Aorta (tissue), 5 donors: ENCODE measurements at places on chromosomes 16 and 17. TPM values are rescaled to one million over a fixed set of nuclear protein-coding genes. Genes with fewer than 3 reads are reported as not detected.

NEUROD2 gene
- not detected for total RNA-seq

DNA sequence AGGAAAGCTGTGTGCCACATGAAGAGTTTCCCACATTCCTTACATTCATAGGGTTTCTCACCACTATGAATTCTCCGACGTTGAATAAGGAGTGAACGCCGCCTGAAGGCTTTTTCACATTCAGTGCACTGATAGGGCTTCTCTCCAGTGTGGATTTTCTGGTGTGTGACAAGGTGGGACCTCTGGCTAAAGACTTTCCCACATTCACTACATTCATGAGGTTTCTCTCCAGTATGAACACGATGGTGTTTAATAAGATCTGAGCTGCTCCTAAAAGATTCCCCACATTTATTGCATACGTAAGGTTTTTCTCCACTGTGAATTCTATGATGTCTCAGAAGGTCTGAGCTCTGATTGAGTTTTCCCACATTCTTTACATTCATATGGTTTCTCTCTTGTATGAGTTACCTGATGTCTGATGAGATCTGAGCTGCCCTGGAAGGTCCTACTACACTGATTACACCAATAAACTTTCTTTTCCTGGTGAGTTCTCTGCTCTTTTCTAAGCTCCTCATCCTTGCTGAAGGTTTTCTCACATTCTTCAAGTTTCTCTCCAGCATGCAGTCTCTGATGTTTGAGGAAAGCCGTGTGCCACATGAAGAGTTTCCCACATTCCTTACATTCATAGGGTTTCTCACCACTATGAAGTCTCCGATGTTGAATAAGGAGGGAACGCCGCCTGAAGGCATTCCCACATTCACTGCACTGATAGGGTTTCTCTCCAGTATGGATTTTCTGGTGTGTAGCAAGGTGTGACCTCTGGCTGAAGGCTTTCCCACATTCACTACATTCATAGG, 10.0 kb downstream of the ZNF594 start:
- no peaks in the 10 kb centered on the region for H3K27me3 ChIP-seq
- no peak for DNase-seq
- no peaks in the 10 kb centered on the region for H3K4me1 ChIP-seq
- H3K4me3 ChIP-seq: no peak overlapping the region
- no peaks in the 10 kb centered on the region for H3K36me3 ChIP-seq
- H3K27ac ChIP-seq: no peak overlapping the region

- no peak overlapping the region for H3K27ac ChIP-seq
- no peaks in the 10 kb centered on the region for H3K36me3 ChIP-seq
- no peaks in the 10 kb centered on the region for H3K4me1 ChIP-seq
- no peaks in the 10 kb centered on the region for H3K27me3 ChIP-seq
- no peak for DNase-seq
- no peak overlapping the region for H3K4me3 ChIP-seq
These were observed 93.2 kb upstream of the TOB1 start for GRCh38 chr17:50959341-50959740.

ABCC6 gene
- 4.4 TPM for total RNA-seq

DNA sequence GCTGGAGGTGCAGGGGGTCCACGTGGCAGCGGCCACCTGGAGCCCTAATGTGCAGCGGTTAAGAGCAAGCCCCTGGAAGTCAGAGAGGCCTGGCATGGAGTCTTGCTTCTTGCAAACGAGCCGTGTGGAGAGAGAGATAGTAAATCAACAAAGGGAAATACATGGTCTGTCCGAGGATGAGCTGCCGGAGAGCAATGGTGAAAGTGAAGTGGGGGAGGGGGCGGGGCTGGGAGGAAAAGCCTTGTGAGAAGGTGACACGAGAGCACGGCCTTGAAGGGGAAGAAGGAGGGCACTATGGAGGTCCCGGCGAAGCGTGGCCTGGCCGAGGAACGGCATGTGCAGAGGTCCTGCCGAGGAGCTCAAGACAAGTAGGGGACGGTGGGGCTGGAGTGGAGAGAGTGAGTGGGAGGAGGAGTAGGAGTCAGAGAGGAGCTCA, 6.0 kb upstream of the SERPINF1 start:
- H3K36me3 ChIP-seq: no peaks in the 10 kb centered on the region
- H3K27ac ChIP-seq: no peak overlapping the region
- no peaks in the 10 kb centered on the region for H3K27me3 ChIP-seq
- no peaks in the 10 kb centered on the region for H3K4me1 ChIP-seq
- H3K4me3 ChIP-seq: no peak overlapping the region

CDRT15L2 gene
- not detected for total RNA-seq

NRN1L gene
- not detected for total RNA-seq

GRCh38 chr17:18968345-18968744, 16.4 kb downstream of the SLC5A10 start:
- no peak for DNase-seq
- H3K36me3 ChIP-seq: peaks cover 3% of the 10 kb centered on the region
- H3K4me1 ChIP-seq: no peaks in the 10 kb centered on the region
- H3K27me3 ChIP-seq: no peaks in the 10 kb centered on the region
- H3K27ac ChIP-seq: no peak overlapping the region

- H3K27me3 ChIP-seq: no peaks in the 10 kb centered on the region
- H3K4me1 ChIP-seq: no peaks in the 10 kb centered on the region
- peak; percentile 88 for DNase-seq
- peak overlapping the region; percentile 46 for H3K27ac ChIP-seq
- H3K36me3 ChIP-seq: peaks cover under 1% of the 10 kb centered on the region
These were observed 429 bp downstream of the KIF1C start for GRCh38 chr17:4998027-4998731.

GRCh38 chr17:968812-969730, 10.5 kb downstream of the NXN start:
- DNase-seq: no peak
- no peak overlapping the region for H3K27ac ChIP-seq
- H3K4me3 ChIP-seq: no peak overlapping the region
- H3K36me3 ChIP-seq: no peaks in the 10 kb centered on the region
- no peaks in the 10 kb centered on the region for H3K27me3 ChIP-seq
- no peaks in the 10 kb centered on the region for H3K4me1 ChIP-seq

DNA sequence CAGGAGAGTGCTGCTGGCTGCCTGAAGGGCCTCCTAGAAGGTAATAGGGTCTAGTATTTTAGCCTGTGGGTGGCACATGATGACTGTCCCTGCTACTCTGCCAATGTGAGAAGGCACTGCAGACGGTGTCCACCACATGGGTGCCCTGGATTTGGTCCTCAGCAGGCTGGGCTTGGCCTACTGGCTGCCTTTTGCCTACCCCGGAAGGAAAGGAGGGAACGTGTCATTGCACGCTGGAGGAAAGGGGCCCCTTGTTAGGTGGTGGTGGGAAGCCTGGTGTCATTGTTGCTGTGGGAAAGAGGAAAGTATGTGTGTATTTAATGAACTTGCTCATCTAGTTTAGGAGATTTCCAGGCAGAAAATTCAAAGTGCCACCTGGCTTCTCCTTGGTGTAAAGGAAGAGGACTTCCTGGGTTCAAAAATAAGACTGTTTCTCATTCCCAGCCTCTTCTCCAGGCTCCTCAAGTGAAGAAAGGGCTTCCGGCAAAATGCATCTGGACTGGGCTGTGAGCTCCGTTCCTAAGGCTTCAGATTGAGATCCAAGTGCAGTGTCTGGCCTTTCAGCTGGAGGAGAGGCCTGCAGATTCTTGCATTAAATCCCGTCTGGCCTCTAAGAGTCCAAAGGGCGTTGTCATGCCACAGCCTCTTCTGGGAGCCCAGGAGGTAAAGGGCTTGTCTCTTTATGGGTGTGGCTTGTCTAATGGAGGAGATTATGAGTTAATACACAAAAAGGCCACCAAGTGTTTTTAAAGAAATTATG, 55.1 kb downstream of the RPTOR start:
- H3K27me3 ChIP-seq: no peaks in the 10 kb centered on the region
- H3K27ac ChIP-seq: no peak overlapping the region
- DNase-seq: no peak
- H3K4me3 ChIP-seq: no peak overlapping the region

DNA sequence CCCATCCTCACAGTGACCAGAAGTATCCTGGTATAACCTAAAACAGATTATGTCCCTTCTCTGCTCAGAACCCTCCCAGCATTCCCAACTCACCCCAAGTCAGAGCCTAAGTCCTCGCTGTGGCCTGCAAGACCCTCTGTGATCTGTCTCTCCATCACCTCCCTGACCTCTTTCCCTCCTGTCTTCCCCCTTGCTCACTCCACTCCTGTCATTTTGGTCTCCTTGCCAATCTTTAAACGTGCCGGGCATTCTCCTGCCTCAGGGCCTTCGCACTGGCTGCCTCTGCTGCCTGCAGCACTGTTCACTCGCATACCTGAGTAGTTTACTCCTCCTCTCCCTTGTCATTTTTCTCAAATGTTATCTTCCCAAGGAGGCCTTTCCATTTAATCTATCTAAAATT, 97.7 kb downstream of the GSG1L start:
- no peaks in the 10 kb centered on the region for H3K27me3 ChIP-seq
- no peak overlapping the region for H3K27ac ChIP-seq

GRCh38 chr17:55301521-55302406, 37.0 kb downstream of the HLF start:
- H3K27ac ChIP-seq: no peak overlapping the region
- DNase-seq: no peak
- H3K4me3 ChIP-seq: no peak overlapping the region

DNA sequence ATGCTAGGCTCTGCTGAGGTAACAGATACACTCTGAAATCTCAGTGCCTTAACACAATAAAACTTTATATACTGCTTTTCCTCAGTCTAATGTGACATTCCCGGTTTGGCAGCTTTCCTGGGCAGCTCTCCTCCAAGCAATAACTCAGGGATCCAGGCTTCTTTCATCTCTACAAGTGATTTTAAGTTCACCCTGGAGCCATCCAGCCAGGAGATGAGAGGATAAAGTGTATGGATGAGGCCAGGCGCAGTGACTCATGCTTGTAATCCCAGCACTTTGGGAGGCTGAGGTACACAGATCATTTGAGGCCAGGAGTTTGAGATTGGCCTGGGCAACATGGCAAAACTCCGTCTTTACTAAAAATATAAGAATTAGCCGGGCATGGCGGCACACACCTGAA, 147.2 kb downstream of the UTP18 start:
- no peak overlapping the region for H3K4me3 ChIP-seq
- H3K27me3 ChIP-seq: no peaks in the 10 kb centered on the region
- no peak overlapping the region for H3K27ac ChIP-seq
- no peak for DNase-seq

- H3K27ac ChIP-seq: no peak overlapping the region
- no peak overlapping the region for H3K4me3 ChIP-seq
- no peaks in the 10 kb centered on the region for H3K4me1 ChIP-seq
- no peak for DNase-seq
- H3K27me3 ChIP-seq: no peaks in the 10 kb centered on the region
These were observed 26.3 kb downstream of the GINS3 start for GRCh38 chr16:58418601-58419000.

- H3K36me3 ChIP-seq: no peaks in the 10 kb centered on the region
- H3K27me3 ChIP-seq: no peaks in the 10 kb centered on the region
- no peak for DNase-seq
- peak overlapping the region; percentile 87 for H3K4me3 ChIP-seq
These were observed 959 bp downstream of the SSH2 start for GRCh38 chr17:29929006-29929532.

GRCh38 chr16:86410081-86410480, 100.2 kb upstream of the FOXF1 start:
- no peaks in the 10 kb centered on the region for H3K36me3 ChIP-seq
- H3K4me1 ChIP-seq: no peaks in the 10 kb centered on the region
- H3K27me3 ChIP-seq: no peaks in the 10 kb centered on the region
- no peak overlapping the region for H3K27ac ChIP-seq
- no peak overlapping the region for H3K4me3 ChIP-seq

DNA sequence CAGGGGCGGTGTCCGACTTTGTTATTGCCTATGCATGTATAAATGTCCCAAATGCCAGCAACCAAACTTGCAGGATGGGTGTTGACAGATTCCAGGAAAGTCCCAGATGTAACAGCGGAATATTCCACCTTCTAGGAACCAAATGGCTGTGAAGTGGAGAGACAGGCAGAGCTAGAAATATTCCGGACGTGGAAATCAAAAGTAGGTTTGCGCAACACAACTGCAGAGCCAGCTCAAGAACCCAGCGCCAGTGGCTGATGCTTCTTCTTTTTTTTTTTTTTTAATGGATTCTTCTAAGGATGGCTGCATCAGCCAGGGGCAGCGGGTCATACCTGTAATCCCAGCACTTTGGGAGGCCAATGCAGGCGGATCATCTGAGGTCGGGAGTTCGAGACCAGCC, 601.7 kb downstream of the MAF start:
- H3K4me3 ChIP-seq: no peak overlapping the region
- DNase-seq: no peak
- H3K4me1 ChIP-seq: no peaks in the 10 kb centered on the region
- no peak overlapping the region for H3K27ac ChIP-seq

HOXB8 gene
- 1.0 TPM for total RNA-seq

DNA sequence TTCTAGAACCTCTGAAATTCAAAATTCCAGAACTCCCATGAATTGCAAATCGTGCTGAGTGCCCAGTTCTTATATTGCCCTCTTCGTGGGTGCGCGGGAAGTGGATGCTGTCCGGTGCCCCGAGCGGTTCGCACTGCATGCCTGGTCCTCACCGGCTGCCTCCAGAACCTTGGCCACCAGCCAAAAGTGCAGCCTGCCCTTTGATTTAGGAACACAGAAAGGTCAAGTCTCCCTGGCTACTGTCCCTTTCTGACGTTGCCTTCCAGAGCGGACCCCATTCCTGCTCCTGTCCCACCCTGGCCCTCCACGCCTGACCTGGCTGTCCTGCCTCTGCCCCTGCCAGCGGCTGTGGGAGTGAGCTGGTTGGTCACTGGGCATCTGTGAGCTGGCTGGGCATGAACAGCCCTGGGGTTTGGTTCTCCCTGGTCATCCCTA, 9.7 kb downstream of the NEUROD2 start:
- no peaks in the 10 kb centered on the region for H3K4me1 ChIP-seq
- H3K4me3 ChIP-seq: no peak overlapping the region
- DNase-seq: no peak
- no peaks in the 10 kb centered on the region for H3K27me3 ChIP-seq
- H3K27ac ChIP-seq: no peak overlapping the region

TSNAXIP1 gene
- 1.1 TPM for total RNA-seq

DNA sequence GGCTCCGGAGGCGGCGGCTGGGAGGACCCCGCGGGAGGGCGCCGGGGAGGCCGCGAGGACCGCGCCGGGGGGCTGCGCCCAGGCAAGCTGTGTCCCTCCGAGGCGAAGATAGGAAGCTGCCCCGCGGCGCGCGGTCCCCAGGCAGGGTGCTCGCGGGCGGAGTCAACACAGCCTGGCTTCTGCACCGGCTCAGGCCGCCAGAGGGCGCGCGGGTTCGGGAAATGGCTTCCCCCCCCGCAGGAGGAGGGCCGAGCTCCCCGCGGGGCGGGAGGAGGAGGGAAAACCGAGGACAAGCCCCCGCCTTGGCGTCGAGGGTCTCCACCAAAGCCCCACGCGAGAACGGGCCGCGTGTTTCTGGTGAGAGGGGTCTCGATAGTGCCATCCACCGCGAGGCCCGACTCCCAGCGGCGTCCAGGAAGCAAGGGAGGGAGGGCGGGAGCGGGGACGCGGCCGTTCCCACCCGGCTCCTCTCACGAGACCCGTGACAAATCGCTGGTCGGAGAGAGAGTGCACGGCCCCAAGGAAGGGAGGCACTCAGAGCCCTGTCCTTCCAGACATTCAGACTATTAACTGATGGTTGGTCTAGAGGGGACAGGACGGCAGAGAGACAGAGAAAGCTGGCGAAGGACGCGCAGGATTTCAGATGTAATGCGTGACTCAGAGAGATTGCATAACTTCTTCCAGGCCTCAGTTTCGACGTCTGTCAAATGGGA, 64.4 kb upstream of the DNAJA2 start:
- H3K4me1 ChIP-seq: no peaks in the 10 kb centered on the region
- DNase-seq: peak; percentile 98
- H3K36me3 ChIP-seq: no peaks in the 10 kb centered on the region
